ENCODE measurements at places on chromosomes 2 and 18. TPM values are rescaled to one million over a fixed set of nuclear protein-coding genes. Genes with fewer than 3 reads are reported as not detected.

CXCR1 gene
- not detected for total RNA-seq

PLB1 gene
- total RNA-seq, result 0.75 TPM

DNA sequence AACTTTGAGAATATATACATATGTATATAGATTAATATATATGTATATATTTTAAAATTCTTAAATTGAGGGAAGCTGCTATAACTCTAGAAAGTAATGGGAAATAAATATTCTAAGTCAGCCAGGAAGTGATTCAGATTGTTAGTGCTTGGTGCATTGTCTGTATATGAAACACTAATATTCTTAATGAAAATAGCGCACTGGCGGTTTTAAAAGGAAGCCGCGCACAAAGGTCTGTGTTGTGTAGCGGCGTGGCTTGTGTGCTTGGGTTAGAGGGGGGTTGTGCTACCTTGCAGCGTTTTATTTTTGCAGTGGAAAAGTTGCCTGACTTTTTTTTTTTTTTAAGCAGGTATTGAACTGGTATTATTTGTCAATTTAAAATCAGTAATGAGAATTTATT is 11.3 kb downstream of the TSHZ1 start:
- DNase-seq, result no peak

DNA sequence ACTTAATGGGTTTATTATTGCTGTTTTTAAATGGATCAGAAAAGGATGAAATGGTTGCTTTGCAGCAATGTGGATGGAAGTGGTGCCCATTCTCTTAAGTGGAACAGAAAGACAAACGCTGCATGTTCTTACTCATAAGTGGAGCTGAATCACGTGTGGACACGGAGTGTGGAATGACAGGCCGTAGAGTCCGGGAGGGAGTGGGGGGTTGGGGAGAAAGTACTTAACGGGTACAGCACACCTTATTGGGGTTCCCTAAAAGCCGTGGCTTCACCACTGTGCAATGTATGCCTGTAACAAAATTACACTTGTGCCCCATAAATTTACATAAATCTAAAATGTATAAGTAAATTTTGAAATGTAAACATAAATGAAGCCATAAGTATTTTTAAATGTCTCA is 64.0 kb upstream of the CTDP1 start:
- DNase-seq, result no peak

- DNase-seq, result no peak
Observed at GRCh38 chr2:323035-323434, 35.1 kb upstream of the ALKAL2 start.

RUFY4 gene
- 0.64 TPM for total RNA-seq

- no peak for DNase-seq
Observed at GRCh38 chr2:143068094-143068493, 61.1 kb upstream of the ARHGAP15 start.

TTN gene
- 1.7 TPM for total RNA-seq

GRCh38 chr2:2799151-2799697 is 468.1 kb upstream of the MYT1L start:
- no peak for DNase-seq

DNA sequence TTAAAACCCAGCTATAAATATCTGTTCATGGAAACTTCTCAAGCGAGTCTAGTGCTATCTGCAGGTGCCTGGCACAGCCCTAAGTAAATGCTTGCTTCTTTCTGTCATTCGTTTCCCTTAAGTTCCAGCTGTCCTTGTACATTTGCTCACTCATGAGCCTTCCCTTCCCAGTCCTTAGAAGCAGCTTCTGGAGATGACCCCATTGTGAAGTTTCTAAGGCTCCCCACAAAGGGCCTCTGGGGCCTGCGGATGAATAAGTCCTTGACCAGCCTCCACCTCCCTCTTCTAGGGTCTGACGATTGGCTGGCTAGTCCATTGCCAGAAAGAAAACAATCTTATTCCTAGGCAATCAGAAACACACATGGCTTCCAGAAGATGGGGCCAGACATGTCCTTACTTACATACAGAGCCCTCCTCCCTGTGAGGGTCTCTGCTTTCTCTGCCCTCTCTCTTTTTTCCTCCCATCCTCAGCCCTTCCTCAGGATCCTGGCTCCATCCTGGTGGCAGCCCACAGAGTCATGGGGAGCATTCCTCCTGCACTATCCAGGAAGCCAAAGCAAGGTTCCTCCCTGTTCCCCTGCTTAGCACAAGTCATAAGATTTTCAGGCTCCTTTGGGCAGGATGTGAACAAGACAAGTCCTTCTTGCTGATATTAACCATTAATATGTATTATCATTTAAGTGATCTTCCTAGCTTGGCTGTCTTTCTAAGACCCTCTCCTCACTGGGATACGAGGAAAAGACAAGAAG is 87.3 kb downstream of the TNFRSF11A start:
- no peak for DNase-seq

LYG2 gene
- total RNA-seq, result not detected

- no peak for DNase-seq
Observed at GRCh38 chr2:202577250-202578183, 57.3 kb upstream of the FAM117B start.

DNA sequence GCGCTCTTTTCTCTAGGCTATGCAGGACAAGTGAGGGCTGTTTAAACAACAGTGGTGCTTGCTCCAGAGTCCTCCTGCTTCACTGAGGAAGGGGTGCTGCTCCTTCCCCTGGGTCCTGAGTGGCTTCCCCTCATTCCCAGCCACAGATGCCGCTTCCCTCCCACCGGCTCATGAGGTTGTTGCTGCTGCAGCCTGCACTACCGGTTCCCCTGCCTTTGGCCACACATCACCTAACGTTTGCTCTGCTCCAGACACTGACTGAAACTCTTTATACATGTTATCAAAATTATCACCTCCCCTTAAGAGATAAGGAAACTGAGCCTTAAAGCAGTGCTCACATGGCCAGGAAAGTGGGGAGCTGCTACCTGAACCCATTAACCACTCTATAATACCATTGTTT is 130.8 kb upstream of the LGALSL start:
- DNase-seq, result no peak

DNA sequence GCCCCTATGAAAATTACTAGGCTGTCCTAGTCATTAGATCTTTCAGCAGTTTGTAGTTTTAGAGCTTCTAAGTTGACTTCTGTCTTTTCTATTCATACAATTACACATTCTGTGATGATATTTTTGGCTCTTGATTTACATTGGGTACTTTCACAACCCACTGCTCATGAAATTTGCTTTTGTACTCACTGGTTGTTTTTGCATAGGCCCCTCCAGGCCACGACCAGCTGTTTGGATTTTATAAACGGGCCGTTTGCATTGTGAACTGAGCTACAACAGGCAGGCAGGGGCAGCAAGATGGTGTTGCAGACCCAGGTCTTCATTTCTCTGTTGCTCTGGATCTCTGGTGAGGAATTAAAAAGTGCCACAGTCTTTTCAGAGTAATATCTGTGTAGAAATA is 193.8 kb downstream of the RPIA start:
- no peak for DNase-seq

FSIP2 gene
- not detected for total RNA-seq

DNA sequence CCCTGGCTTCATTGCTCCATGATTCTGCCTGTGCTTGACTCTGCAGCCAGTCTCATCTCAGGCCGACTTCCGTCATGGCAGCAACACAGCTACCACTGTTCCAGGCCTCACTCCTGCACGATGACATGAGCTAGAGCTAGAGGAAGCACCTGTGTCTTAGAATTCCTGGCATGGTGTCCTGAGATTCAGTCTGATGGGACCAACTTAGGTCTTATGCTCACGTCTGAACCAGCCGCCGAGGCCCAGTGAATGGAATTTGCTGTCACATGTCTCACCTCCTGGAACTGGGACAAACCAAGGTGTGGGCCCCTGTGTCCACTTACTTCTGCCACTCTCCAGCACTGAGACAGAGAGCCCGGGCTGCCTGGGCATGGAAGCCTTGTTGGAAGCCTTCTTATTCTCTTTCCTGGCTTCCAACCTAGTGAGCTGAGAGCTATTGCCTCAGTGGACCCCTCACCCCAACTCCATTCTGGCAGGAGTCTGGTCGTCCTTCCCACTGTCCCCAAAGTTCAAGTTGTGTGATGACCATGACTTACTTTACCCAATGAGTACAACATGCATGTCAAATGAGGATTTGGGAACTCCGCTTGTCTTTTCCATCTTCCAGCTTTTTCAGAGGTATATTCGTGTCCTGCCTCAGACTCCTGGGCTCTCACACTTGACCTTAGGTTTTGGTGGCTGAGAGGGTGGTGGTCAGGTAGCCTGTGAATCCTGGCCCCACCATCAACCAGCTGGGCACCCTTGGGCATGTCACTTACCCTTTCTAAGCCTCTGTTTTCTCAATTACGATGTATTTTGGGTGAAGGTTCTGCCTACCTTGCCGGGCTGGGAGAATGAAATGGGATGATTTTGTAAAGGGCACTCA is 39.1 kb upstream of the HS6ST1 start:
- DNase-seq, result no peak

GRCh38 chr2:8629402-8629801 is 52.5 kb upstream of the ID2 start:
- DNase-seq, result no peak

PLEKHB2 gene
- total RNA-seq, result 72.5 TPM

PXDN gene
- total RNA-seq, result 1.7 TPM

- DNase-seq, result no peak
Observed at GRCh38 chr2:38444247-38444646, 67.2 kb upstream of the ATL2 start.

SERPINB11 gene
- total RNA-seq, result not detected

GRB14 gene
- total RNA-seq, result not detected

- no peak for DNase-seq
Observed at GRCh38 chr18:23438608-23439366, 14.3 kb upstream of the RIOK3 start.

MFSD2B gene
- total RNA-seq, result 0.12 TPM

TMEM247 gene
- total RNA-seq, result not detected

LIMS3 gene
- total RNA-seq, result 0.12 TPM

REG1B gene
- total RNA-seq, result not detected
